Hematopoietic multipotent progenitor cell treated with erythropoietin and hydrocortisone succinate and interleukin-3 and kit ligand, for 4 days (in vitro differentiated cells): ENCODE measurements at places on chromosomes 12 and 14.

DNA sequence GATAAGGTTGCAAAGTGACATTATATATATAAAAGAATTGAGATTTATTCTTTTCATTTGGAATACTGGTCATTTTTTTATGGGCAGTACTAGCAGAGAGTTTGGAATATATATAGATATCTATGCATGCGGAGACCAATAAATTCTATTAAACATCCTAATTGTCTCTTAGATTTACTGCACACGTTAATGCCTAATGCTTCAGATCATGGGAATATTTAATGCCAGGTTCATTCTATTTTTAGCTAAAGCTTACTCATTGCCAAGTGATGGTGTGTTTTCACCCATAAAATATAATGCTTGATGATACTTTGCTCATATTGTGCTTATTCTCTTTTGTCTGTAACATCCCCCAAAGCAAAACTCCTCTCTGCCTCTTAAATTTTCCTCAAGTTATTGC is 264.4 kb downstream of the TMEM117 start:
- no peak for DNase-seq

GRCh38 chr12:41981013-41981412 is 163.7 kb downstream of the GXYLT1 start:
- DNase-seq: no peak

DNA sequence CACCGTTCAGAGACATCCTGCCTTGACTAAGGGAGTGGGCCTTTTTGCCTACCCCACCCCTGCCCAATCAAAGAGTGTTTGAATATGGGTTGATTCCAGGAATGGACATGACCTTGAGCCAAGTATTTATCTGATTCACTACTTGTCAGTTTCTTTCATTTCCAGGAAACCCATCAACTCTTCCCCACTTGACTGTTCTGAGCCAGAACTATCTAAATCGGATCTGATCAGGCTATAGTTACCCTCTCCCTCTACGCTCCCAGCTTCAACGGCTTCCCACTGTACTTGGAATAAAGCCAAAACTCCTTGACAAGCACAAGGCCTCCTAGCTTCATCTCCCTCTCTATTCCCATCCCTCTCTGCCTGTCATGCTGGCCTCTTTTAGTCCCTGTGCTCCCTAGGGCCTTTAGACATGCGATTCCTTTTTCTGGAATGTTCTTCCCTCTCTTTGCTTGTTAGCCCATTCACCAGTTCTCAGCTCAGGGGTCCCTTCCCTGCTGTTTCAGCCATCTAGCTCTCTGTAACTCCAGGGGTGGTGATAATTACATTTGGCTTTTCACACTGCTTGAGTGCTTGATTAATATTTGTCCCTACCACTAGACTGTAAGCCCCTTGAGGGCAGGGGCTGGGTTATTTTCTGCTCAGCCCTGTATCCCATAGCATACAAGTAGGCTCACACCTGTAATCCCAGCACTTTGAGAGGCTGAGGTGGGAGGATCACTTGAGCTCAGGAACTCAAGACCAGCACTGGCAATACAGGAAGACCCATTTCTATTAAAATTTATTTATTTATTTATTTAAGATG is 5.5 kb upstream of the ITPK1 start:
- DNase-seq: no peak

DNA sequence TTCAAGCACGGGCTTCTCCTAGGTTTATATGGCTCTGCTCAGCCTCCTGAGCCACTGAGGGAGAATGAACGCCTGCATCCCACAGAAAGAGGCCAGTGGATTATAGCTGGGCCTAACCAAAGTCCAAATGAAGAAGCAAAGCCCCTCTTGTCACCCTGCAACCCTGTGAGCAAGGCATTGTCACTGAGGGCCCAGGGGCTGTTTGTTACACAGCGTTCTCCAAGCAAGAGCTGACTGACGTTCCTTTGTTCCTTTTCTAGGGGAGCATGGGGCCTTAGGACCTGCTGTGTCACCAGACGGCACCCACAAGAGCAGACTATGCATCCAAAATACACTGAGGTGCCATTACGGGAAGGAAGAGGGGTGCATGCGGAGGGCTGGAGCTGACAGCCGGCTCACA is 4.3 kb upstream of the FBRSL1 start:
- DNase-seq: no peak

DNA sequence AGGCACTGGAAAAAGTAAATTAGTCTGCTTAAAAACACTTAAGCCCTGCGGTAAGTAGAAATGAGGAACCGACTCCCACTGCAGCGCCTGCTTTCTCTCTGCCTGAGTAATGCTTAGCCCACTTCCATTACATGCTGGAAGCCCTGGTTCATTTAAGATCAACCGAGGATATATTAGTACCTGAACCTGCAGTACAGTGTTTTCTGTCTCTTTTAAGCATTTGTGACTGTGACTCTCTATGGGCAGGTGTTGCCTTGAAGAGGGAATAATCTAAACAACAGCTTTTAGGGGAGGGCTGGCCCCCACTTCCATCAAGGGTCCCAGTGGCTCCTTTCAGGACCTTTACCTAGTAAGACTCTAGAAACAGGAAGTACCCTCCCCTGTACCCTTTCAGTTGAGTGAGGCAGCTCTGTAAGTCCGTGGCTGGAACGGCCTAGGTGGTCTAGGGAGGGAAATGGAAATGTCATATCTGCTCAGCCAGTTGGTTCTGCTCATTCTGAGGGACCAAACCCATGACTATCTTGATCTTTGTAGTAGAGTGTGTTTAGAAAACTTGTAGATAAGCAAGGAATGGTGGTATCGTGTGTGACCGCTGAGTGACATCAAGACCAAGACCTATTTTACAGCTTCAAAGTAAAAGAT is 56.2 kb downstream of the FNTB start:
- peak; percentile 98 for DNase-seq

DNA sequence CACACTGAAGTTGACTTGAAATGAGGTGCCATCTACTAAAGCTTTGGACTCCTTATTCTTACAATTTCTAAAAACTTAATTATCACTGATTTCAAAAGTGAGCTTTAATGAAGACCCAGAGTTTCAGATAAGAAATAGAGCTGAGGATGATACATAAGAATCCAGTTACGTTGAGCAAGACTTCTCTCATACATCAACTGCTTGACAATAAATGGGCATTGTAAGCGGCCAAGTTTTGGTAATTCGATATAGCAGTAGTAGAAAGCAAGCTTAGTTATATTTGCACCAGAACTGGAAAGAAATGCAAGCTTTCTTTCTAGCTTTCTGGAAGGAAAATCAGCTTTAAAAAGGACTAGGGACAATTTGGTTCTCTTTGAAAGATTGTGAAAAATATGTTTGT is 1359.6 kb downstream of the FSCB start:
- no peak for DNase-seq

- no peak for DNase-seq
These were observed 42.9 kb upstream of the STK38L start for GRCh38 chr12:27201169-27201568.
